ENCODE measurements at places on chromosomes 2 and 18.

- peak; percentile 74 for DNase-seq
Observed at GRCh38 chr2:67840460-67841068, 222.2 kb downstream of the C1D start.

- peak; percentile 90 for DNase-seq
Observed at GRCh38 chr2:10934979-10935350, 23.2 kb downstream of the KCNF1 start.

DNA sequence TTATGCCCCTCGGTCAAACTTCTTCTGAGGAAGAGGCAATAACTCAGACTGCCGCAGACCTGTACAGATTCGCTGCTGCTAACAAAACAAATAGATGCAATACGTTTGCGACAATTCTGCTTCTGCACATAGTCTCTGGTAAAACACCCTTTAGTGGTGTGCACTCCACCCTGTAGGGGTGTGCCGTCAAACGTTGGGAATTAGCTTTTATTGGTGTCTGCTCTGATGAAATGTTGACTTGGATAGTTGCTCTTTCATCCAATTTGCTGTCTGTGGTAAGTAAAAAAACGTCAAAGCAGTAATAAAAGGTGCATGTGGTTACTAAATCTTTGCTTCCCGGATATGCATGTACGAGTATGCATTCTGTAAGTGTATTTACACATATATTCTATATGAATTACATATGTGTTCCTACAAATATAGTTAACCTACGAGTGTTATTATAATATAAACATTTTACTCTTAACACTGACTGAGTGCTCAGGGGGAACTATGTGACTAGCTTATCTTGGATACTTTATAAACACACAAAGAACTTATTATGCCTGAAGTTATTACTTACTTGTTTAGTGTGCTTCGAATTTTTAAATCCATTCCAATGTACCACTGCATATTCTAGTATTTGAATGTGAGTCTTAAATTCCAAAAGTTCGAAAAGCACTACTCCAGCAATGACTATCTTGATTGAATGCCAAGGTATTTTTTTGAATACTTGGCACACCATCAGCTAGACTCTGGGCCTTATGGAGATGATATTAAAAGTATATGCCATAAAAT, 610.2 kb downstream of the ZEB2 start:
- no peak for DNase-seq

- no peak for DNase-seq
Observed at GRCh38 chr2:164948540-164948939, 6.8 kb downstream of the SLC38A11 start.

- no peak for DNase-seq
Observed at GRCh38 chr2:185785851-185786473, 47.4 kb downstream of the FSIP2 start.

GRCh38 chr18:23798824-23799223, 109.6 kb downstream of the LAMA3 start:
- DNase-seq = no peak
